ENCODE measurements at places on chromosomes 4 and X.
A peak's percentile ranks its signal among the peaks of the same experiment; 100 is the strongest.

GRCh38 chr4:158253350-158253980, 43.2 kb downstream of the TMEM144 start:
- peak; percentile 67 for ATAC-seq
- H3K27me3 ChIP-seq, result no peaks in the 10 kb centered on the region
- peaks cover 7% of the 10 kb centered on the region for H3K4me1 ChIP-seq
- no peaks in the 10 kb centered on the region for H3K36me3 ChIP-seq

DNA sequence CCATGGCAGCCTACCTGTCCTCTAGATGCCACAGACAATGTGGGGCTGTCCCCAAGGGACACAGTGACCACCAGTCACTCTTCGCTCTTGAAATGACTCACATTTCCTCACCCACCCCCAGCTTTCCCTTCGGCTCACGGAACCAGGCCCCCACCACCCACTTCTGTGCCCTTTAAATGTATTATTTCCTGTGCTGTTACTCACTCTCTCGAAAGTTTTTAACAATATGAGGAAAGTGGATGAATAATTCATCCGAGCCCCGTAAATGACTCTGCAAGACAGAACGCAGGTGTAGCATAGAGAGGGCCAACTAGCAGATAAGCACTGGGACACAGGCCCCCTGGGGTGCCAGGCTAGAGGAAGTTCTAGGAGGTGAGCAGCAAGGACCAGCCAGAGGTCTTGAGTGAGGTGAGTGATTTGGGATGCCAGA, 179.5 kb upstream of the TBL1X start:
- H3K27ac ChIP-seq, result peak overlapping the region; percentile 27
- no peak overlapping the region for H3K4me3 ChIP-seq
- H3K27me3 ChIP-seq, result no peaks in the 10 kb centered on the region
- peak; percentile 83 for ATAC-seq
- peaks cover 12% of the 10 kb centered on the region for H3K4me1 ChIP-seq
- no peaks in the 10 kb centered on the region for H3K36me3 ChIP-seq

- H3K27ac ChIP-seq, result peak overlapping the region; percentile 91
- peak; percentile 67 for ATAC-seq
- H3K4me1 ChIP-seq, result peaks cover 46% of the 10 kb centered on the region
- peaks cover 27% of the 10 kb centered on the region for H3K36me3 ChIP-seq
- H3K4me3 ChIP-seq, result peak overlapping the region; percentile 93
These were observed 663 bp downstream of the CXorf38 start for GRCh38 chrX:40646489-40647306.

DNA sequence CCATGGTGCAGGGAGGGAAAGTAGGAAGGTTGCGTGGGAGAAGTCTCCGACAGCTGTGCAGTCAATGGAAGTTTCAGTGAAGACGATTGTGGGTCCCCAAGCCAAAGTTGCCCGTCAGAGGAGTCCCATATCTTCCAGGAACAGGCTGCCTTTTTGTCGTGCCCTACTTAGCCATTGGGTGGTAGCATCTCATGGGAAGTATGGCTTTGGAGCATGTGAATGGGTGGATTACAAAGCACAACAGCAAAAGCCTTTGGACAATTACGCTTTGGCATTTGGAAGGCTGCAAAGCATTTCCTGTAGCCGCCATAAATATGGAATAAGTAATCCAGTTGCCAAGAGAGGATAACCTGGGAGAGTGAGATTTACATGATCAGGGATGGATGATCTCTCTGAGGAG, 300.7 kb upstream of the BOD1L1 start:
- ATAC-seq, result no peak
- H3K4me3 ChIP-seq, result no peak overlapping the region
- no peak overlapping the region for H3K27ac ChIP-seq
- no peaks in the 10 kb centered on the region for H3K36me3 ChIP-seq
- H3K4me1 ChIP-seq, result no peaks in the 10 kb centered on the region

- no peaks in the 10 kb centered on the region for H3K36me3 ChIP-seq
- H3K27me3 ChIP-seq, result peaks cover 20% of the 10 kb centered on the region
These were observed 105.1 kb upstream of the DCLK2 start for GRCh38 chr4:149973181-149973580.

DNA sequence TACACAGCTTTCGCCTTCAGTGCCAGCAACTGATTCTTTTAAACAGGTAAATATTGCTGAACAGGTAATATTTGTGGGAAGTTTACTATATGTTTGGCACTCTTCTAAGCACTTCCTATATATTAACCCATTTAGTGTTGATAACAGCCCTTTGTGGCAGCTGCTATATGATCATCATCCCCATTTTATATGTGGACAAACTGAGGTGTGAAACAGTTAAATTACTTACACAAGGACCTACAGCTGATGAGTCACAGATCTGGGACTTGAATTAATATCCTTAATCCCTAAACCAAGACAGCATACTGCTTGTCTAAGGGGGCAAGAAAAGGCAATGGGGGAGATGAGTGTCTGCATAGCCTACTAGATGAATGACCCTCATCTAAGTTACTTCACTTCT, 2.9 kb downstream of the SMIM20 start:
- peaks cover 20% of the 10 kb centered on the region for H3K36me3 ChIP-seq
- ATAC-seq, result no peak
- H3K27me3 ChIP-seq, result no peaks in the 10 kb centered on the region

GRCh38 chr4:32735856-32736590, 2015.9 kb downstream of the PCDH7 start:
- no peaks in the 10 kb centered on the region for H3K4me1 ChIP-seq
- H3K27me3 ChIP-seq, result no peaks in the 10 kb centered on the region
- no peak overlapping the region for H3K4me3 ChIP-seq
- no peaks in the 10 kb centered on the region for H3K36me3 ChIP-seq
- ATAC-seq, result no peak
- no peak overlapping the region for H3K27ac ChIP-seq

DNA sequence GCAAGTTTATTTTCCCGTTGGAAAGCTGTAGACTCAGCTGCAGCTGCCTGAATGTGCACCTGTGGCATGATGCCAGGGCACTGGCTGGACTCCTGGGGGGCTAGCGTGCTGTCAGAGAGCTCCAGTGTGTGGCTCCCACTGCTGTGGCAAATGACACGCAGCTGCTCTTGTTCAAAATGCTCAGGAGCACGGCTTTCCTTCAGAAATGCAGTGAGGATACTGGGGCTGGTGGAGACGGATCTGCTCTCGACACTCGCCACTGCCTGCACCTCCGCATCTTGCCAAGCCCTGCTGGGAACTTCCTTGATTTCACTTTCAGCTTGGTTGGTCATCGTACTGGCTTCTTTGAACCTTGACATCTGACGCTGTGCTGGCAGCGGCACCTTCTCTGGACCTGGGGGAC, 58.7 kb downstream of the GPRIN3 start:
- no peak overlapping the region for H3K27ac ChIP-seq
- no peaks in the 10 kb centered on the region for H3K27me3 ChIP-seq
- no peak overlapping the region for H3K4me3 ChIP-seq
- ATAC-seq, result no peak
- no peaks in the 10 kb centered on the region for H3K36me3 ChIP-seq
- H3K4me1 ChIP-seq, result no peaks in the 10 kb centered on the region

DNA sequence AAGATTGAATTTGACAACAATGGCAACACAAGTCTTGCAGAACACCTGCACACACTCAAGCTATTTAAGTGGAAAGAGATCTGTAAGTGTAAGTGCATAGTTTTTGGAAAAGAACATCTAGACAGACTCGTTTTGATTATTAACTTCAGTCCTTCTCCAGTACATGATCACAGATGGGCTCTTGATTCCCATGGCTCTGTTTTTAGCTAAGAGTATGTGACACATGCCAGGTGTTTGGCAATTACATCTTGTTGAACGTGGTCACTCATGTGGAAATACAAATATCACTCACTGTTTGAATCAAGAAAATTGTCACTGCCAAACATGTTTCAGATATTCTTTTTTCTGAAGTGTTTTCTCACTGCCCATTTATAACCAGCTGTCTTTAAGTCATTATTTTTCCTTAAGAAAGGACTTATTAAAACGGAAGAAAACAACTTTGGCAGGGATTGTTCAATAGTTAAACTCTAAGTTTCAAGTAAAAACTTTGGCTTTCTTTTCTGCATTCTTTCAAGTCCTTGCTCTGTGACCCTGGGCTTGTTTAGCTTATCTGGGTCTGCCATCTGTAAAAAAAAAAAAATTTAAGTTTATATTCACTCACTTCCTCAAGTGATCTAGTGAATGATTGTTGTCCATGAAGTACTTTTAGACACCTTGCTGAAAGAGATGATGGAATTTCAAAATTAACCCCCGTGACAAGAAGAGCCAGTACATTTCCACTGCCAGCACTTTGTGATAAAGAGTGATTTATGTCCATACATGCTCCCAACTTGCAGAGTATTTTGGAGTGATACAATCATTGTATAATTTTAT, 125.4 kb downstream of the ATXN3L start:
- no peaks in the 10 kb centered on the region for H3K27me3 ChIP-seq
- no peaks in the 10 kb centered on the region for H3K36me3 ChIP-seq
- no peak overlapping the region for H3K27ac ChIP-seq

- no peaks in the 10 kb centered on the region for H3K27me3 ChIP-seq
- ATAC-seq, result no peak
- H3K27ac ChIP-seq, result no peak overlapping the region
- H3K4me1 ChIP-seq, result peaks cover 6% of the 10 kb centered on the region
- no peak overlapping the region for H3K4me3 ChIP-seq
These were observed 60.2 kb downstream of the HMGB2 start for GRCh38 chr4:173273941-173274340.

- peaks cover 17% of the 10 kb centered on the region for H3K4me1 ChIP-seq
- ATAC-seq, result peak; percentile 87
These were observed at the start of gene BTK for GRCh38 chrX:101385795-101386541. TSS of gene BTK (minus strand) at chrX:101386191. CDS start at chrX:101375284, 10,907 bp downstream.

GRCh38 chrX:18973527-18974192, 10.3 kb downstream of the PHKA2 start:
- peaks cover 5% of the 10 kb centered on the region for H3K36me3 ChIP-seq
- H3K4me1 ChIP-seq, result no peaks in the 10 kb centered on the region
- H3K27me3 ChIP-seq, result no peaks in the 10 kb centered on the region
- H3K4me3 ChIP-seq, result no peak overlapping the region
- ATAC-seq, result no peak

DNA sequence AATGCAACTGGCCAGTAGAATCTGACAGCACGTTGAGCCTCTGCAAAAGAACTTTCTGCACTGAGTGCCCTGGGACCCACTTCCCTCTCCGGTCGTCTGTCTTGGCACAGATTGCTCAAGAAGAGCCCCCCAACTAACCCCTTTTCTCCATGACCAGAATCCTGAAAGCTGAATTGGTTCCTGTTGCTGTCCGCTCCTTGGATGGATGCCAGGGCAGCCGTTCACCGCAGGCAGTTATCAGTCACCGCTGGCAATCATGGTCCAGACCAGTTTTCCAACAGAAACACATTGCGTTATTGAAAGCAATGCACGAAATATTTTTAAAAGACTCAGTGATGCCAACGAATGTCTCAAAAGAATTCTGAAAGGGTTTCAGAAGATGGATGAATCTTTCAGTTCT, 733.7 kb upstream of the FRG1 start:
- no peak for ATAC-seq
- no peaks in the 10 kb centered on the region for H3K27me3 ChIP-seq
- peaks cover 7% of the 10 kb centered on the region for H3K4me1 ChIP-seq
- H3K27ac ChIP-seq, result no peak overlapping the region
- no peak overlapping the region for H3K4me3 ChIP-seq

- H3K4me3 ChIP-seq, result no peak overlapping the region
- no peaks in the 10 kb centered on the region for H3K4me1 ChIP-seq
- no peaks in the 10 kb centered on the region for H3K27me3 ChIP-seq
- H3K27ac ChIP-seq, result no peak overlapping the region
These were observed 13.2 kb downstream of the TLR8 start for GRCh38 chrX:12919620-12920019.

DNA sequence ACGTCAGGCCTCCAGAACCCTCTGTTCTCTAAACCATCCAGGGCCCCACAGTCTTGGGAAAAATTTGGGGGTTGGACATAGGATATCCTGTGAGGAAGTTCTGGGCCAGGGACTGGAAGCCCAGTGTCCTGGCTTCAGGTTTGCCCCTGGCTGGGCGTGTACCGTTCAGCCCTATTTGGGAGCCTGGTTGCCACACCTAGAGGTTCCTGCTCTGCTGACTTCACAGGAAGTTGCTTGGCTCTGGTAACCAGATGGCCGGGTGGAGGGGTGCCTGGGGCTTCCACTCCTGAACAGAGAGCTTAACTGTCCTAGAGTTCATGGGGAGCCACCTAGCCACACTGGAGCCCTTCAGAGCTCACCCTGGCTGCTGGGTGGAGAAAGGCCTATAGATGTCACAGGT, 1.1 kb downstream of the TAFAZZIN start:
- H3K27me3 ChIP-seq, result no peaks in the 10 kb centered on the region
- peaks cover 31% of the 10 kb centered on the region for H3K4me1 ChIP-seq
- H3K4me3 ChIP-seq, result peak overlapping the region; percentile 95

GRCh38 chr4:114549638-114550037, 49.0 kb upstream of the UGT8 start:
- H3K4me1 ChIP-seq, result no peaks in the 10 kb centered on the region
- no peak overlapping the region for H3K4me3 ChIP-seq
- no peak overlapping the region for H3K27ac ChIP-seq
- H3K27me3 ChIP-seq, result no peaks in the 10 kb centered on the region

DNA sequence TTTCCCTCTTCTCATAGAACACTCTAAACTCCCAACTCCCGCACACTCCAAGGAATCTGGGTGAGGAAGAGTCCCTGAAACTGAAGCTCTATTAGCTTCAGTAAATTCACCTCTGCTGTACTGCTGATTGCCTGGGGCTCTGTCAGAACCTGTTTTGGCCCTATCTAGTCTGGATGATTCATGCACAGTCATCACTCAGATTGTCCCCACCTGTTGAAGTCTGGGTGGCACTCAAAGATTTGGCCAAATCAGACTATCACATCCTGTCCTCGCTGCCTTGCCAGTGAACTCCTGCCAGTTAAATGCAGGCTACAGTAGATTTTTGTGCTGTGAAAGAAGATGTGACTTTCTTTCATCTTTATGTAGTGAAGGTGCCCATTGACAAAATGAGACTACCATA, 63.5 kb upstream of the EMCN start:
- H3K36me3 ChIP-seq, result no peaks in the 10 kb centered on the region
- H3K4me1 ChIP-seq, result no peaks in the 10 kb centered on the region
- H3K27me3 ChIP-seq, result peaks cover 5% of the 10 kb centered on the region
- H3K27ac ChIP-seq, result no peak overlapping the region

DNA sequence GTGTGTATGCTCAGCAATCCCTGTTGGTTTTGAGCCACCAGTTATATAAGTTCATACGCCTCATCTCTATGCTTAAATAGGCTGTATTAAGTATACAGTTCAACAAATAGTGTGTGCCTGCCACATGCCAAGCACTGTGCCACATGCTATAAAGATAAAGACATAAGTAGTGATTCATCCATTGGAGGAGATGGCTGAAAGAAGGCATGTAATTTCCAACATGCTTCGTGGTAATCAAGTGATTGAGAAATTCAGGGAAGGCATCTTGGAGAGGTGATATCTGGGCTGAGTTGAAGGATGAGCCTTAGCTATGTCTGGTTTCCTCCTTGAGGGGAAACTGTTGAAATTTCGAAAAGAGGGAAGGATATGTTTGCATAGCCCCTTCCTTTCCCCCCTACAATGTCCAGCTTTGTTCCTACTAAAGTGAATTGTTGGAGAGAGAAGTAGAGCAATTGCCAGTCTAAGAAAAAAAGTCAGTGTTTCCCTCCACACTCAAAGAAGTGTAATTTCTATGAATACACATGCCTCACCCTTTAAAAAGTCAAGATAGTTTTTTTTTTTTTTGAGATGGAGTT, 96.5 kb downstream of the ARHGAP10 start:
- no peaks in the 10 kb centered on the region for H3K4me1 ChIP-seq
- no peak overlapping the region for H3K4me3 ChIP-seq
